ENCODE measurements at places on chromosomes 4 and X.
A peak's percentile ranks its signal among the peaks of the same experiment; 100 is the strongest.

DNA sequence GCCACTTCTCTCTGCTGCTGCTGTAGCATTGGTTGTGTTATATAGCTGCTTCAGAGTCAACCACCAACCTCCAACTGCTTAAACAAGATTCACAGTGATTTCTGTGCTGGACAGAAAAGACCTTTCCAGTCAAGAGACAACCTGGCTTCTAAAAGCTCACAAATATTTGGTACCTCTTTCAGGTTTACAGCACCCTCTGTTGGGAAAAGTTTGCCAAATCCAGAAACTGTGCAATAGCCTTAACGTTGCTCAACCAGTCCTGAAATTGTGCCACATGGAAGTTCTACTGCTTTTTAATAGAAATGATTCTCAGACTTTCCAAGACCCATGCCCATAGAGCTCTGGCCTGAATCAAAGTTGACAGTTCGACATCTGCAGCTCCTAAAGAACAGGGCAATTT lies 842.1 kb upstream of the HTR2C start:
- peak; percentile 0 for DNase-seq

GRCh38 chr4:160141206-160141605 lies 1038.3 kb downstream of the RAPGEF2 start:
- no peak for DNase-seq

GRCh38 chrX:40040686-40041461 lies 56.9 kb downstream of the BCOR start:
- DNase-seq, result no peak

- DNase-seq, result peak; percentile 99
Measured at GRCh38 chr4:57064811-57065711, 45.1 kb downstream of the IGFBP7 start.

DNA sequence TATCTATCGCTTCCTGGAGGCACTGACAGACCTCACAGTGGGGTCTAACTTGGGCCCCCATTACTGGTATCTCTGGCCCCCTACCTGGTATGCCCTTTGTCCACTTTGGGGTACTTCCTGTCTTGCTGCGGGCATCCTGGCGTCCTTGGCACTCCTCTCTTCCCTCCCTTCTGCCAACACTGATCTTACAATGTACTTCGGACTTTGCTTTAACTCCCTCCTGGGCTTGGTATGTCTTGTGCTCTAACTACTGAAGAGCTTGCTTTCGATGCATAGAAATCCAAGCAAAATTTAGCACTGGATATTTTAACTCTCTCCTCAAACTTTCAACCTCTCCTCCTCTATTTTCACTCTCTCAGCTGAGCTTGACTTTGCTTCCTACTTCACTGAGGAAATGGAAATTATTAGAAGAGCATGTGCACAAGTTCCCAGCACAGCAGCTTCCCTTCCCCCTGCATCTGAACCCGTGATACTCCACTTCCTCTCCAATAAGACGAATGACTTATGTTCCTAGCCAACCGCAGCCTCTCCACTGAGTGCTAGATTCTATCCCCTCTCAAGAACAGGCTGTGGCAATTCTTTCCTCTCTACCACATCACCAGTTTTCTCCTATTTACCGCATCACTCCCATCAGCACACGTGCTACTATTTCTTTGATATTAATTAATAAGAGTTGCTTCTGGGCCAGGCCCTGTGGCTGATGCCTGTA lies 52.9 kb downstream of the SUPT20HL2 start:
- peak; percentile 42 for DNase-seq

DNA sequence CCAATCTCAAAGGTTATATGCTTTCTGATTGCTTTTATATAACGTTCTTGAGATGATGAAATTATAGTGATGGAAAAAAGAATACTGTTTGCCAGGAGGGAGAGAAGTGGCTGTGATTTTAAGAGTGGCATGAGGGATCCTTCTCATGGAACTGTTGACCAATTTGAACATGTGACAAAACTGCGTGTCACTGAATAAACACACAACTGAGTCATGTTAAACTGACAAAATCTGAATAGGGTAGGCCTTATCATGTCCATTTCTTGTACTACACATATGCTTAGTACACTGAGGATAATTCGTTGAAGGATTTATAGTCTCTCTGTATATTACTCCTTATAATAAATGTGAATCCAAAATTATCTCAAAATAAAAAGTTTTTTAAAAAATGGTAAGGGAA lies 22.2 kb upstream of the HSPA4L start:
- DNase-seq, result peak; percentile 38

DNA sequence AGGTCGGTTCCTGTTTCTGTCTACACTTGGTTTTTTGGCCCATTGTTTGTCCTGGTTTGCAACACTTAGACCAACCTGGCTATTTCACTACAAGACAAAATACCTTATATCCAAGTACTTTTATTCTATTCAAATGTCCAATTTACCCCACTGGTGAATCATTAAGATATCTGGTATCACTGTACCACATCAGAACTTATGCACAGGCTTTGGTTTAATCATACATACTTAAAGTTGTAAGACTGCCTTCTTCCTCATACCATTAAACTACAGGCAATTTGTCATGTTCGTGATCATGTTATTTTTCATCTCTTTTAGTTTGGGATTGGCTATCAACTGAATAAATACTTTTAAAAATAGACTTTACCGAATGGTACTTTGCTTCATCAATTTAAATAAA lies 53.0 kb upstream of the ATOH1 start:
- no peak for DNase-seq

DNA sequence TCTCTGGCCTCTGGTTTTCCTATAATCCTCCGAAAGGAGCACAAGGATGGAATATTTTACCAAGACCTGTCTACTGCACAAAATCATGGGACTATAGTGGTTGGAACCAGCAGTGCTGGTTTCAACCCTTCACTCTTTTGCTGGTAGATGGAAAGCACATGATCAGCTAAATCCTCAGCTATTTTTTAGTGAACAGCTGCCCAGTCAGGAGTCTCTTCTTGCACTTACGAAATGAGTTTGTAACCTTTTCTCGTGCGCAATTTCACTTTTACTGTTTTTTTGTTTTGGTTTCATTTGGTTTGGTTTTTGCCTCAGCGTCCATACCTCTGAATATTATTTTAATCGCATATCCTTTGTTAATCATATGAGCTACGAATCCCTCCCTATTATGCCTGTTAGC lies 418.5 kb upstream of the CPEB2 start:
- no peak for DNase-seq
